ENCODE measurements at places on chromosomes 11 and 22.
A peak's percentile ranks its signal among the peaks of the same experiment; 100 is the strongest.

- DNase-seq = peak; percentile 20
These were observed 631 bp upstream of the C22orf39 start for GRCh38 chr22:19448076-19448607.

DNA sequence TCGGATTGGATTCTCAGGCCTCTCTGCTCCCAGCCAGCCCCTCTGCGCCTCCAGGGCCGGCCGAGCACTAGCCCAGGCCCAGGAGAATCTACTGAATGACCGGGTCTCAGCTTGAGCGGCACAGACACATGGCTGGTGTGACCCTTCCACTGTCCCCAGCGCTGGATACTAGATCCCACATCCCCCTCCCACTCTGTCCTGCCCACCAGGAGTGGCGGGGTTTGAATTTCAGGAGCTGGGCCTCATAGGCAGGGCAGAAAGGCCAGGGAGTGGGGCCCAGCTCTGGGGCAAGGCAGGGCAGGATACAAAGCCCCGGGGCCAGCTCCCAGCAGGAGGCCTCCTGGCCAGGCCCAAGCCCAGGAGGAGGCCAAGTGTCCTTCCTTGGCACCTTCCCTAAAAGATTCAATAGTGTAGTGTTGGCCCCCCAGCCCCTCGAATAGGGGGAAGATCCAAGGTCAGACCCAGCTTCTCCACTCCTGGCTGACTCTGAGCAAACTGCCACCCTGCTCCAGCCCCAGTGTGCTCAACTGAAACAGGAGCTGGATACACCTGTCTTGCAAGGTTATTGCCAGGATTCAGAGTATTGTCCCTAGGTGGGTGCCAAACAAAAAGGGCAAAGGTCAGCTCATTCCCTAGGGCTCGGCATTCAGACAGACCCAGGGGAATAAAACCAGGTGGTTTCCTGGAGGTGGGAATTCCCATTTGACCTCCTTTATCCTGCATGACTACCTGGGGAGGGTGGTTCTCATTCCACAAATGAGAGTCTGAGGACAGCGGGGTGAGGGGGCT is 22.5 kb upstream of the TCF20 start:
- DNase-seq = no peak

GRCh38 chr11:118060869-118061268 is 16.0 kb upstream of the TMPRSS4 start:
- no peak for DNase-seq

- no peak for DNase-seq
These were observed 13.0 kb downstream of the GALNT18 start for GRCh38 chr11:11608783-11609232.

GRCh38 chr22:46370584-46371291 is 35.2 kb downstream of the TRMU start:
- DNase-seq = no peak

GRCh38 chr22:29394931-29395581 is 6.7 kb upstream of the AP1B1 start:
- peak; percentile 18 for DNase-seq

GRCh38 chr11:62430425-62430824 is 11.6 kb downstream of the SCGB1A1 start:
- no peak for DNase-seq

DNA sequence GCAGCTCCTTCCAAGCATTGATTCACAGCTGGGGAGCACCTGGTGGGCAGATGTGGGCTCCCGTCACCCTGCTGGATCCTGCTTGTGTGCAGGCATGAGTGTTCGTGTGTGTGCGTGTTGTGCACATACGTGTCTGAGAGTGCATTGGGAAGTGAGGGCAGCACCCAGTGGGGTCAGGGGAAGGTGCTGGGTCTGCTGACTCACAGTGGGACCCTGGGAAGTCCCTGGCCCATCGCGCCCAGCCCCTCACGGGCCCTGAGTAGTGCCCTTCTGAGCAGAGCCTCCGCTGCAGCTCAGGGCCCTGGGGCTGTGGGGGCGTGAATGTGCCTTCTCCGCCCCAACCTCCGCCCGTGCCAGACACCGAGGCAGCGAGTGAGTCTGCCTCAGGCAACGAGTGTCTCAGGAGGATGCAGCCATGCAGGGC is 36.8 kb downstream of the WNT11 start:
- DNase-seq = no peak

Data from SW 1271 (cell line).